Activated T-cell treated with anti-CD3 and anti-CD28 coated beads, Interleukin-2, amount 50 U/mL, for 72 hours (primary cell): ENCODE measurements at places on chromosomes 4 and X. TPM values are rescaled to one million over a fixed set of nuclear protein-coding genes. Genes with fewer than 3 reads are reported as not detected.

The TBCK gene
- total RNA-seq, result 51.9 TPM

The SATL1 gene
- not detected for total RNA-seq

The PCDH18 gene
- total RNA-seq, result not detected

The DUSP21 gene
- total RNA-seq, result not detected

The VCX gene
- not detected for total RNA-seq

The ABHD18 gene
- 21.7 TPM for total RNA-seq

The GYPE gene
- total RNA-seq, result 0.46 TPM

The CXCL3 gene
- total RNA-seq, result not detected

The TRAM1L1 gene
- total RNA-seq, result not detected

The MTNR1A gene
- total RNA-seq, result not detected

The NAP1L2 gene
- 2.0 TPM for total RNA-seq

The SH2D1A gene
- total RNA-seq, result 40.7 TPM

The NONO gene
- 539 TPM for total RNA-seq

The IQCM gene
- total RNA-seq, result not detected

The FAM47B gene
- not detected for total RNA-seq
